Activated T-cell treated with anti-CD3 and anti-CD28 coated beads, Interleukin-2, amount 50 U/mL, for 72 hours (primary cell): ENCODE measurements at places on chromosomes 11 and 22.

- no peak for DNase-seq
Measured at GRCh38 chr11:102528618-102529017, 1.9 kb downstream of the MMP7 start.

DNA sequence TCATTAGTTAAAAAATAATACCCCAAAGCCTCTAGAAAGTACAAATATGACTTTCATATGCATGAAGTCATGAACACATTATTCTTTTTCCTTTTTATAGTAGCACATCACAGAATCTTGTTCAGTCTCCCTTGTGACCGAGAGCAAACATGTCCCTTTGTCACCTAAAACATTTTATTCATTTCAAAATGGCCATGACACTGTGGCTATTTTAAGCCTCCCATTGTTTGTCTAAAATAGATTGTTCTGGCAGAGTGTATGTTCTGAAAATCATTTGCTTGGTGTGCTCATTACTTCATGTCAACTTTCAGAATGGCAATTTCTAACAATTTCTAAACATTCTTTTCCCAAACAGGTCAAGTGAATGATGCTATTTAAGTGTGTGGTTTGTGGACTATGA is 865.0 kb downstream of the JRKL start:
- DNase-seq, result no peak

DNA sequence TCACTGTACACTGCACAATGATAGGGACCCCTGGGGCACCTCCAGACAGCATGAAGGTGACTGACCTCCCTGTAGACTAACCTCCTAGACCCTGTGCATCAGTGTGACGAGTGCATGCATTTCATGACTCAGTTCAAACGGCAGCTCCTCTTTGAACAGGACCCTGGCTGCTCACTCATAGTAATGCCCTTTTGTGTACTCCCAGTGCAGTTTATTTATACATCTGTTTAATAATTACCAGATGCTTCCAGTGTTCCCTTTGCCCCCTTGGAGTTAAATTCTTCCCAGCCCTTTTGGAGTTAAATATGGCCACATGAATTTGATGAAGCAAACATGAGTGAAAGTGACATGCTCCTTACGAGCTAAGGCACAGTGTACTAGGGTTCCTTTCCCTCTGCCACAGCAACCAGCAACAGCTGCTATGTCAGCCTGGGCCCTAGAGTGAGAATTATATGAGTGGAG is 72.4 kb downstream of the PANX1 start:
- no peak for DNase-seq

GRCh38 chr11:8231979-8232378 is 31.7 kb downstream of the LMO1 start:
- no peak for DNase-seq

DNA sequence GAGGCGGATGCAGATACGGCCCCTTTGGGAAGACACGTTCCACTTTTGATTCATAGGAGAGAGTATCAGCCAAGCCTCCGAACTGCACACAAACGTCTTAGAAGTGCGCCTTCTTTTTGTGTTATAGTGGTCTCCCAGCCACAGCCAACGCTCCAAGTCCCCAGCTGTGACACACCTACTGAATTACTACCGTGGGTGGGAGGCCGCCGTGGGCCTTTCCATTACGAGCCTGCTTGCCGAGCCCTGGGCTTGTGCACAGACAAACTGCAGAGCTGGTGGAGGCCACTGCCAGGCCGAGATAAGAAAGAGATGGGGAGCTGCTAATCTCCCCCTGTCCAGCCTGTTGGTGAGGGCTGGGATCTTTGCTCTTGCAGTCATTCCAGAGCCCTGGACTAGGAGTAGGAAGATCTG is 761 bp downstream of the HMBS start:
- DNase-seq, result peak; percentile 48
